Hindlimb muscle (tissue), 1 donor: ENCODE measurements at places on chromosomes 1 and 21. TPM values are rescaled to one million over a fixed set of nuclear protein-coding genes. Genes with fewer than 3 reads are reported as not detected.
A peak's percentile ranks its signal among the peaks of the same experiment; 100 is the strongest.

CPLANE2 gene
- 4.9 TPM for polyA plus RNA-seq

PRR9 gene
- polyA plus RNA-seq: not detected

DNA sequence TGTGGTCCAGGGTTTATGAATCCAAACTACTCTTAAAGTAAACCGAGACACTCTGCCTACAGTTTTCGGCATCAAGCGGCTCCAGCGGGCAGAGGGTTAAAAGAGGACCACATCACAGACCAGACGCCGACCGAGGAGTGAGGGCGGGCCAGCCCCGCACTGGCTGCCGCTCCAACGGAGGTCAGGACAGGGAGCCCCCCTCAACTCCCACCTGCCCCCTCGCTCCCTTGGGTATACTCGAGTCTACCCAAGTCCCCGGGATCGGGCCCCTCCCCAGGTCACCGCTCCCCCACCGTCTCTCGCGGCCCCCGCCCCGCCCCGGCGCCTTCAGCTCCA lies 312 bp downstream of the ARNT start:
- DNase-seq: peak; percentile 63

PRAMEF17 gene
- polyA plus RNA-seq: not detected

GRCh38 chr21:34612557-34612956 lies 2.4 kb downstream of the RCAN1 start:
- DNase-seq: no peak

DNA sequence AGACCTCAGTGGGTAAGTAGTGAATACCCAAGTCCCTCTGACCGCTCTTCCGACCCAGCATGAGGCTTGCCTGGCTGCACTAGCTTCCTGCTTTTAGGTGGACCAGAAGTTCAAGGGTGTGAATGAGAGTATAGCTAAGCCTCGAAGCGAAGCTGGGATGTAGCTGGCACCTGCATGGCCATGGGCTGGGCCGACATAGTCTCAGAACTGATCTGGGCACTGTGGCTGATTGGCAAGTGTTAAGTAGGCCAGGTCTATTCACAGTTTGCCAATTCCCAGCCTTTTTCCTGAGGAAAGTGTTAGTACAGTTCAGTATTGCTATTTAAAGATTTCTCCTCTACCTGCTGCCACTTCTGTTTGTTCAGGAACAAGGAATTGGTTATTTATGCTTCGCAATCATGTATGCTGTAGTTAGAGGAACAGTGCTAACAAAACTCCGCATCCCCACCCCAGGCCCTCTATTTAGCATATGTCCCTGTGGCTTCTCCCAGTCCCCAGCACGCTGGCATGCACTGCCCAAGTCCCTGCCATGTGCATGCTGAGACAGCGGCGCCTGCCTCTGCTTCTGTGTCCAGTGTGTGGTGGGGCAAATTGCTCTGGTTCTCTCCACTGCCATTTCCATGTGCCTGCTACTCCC lies 16.3 kb downstream of the SPATA46 start:
- DNase-seq: no peak

- DNase-seq: no peak
Observed at GRCh38 chr1:159175571-159175970, 4.2 kb downstream of the CADM3 start.

- no peak for DNase-seq
Observed at GRCh38 chr1:3708791-3709190, 43.5 kb upstream of the CCDC27 start.

GRCh38 chr1:26180010-26180506 lies 2.8 kb downstream of the CNKSR1 start:
- no peak for DNase-seq
